Mesenchymal stem cell (in vitro differentiated cells and primary cell): ENCODE measurements at places on chromosomes 11 and 22.

DNA sequence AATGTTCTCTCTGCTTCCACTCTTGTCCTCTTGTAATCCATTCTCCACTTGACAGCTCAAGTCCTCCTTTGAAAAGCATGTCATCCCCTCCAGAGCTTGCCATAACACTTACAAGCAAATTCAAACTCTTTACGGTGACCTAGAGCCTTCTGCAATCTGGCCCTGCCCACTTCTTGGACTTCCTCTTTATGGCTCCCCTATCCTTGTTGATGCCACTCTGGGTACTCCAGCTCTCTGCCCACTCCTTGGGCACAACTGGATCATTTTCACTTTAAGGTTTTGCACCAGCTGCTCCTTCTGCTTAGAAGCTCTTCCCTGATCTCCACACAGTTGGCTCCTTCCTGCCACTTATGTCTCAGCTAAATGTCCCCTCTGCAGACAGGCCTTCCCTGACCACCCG, 217.9 kb downstream of the DSCAML1 start:
- H3K36me3 ChIP-seq, result no peaks in the 10 kb centered on the region
- H3K4me3 ChIP-seq, result no peak overlapping the region
- no peak for DNase-seq
- H3K27ac ChIP-seq, result no peak overlapping the region

DNA sequence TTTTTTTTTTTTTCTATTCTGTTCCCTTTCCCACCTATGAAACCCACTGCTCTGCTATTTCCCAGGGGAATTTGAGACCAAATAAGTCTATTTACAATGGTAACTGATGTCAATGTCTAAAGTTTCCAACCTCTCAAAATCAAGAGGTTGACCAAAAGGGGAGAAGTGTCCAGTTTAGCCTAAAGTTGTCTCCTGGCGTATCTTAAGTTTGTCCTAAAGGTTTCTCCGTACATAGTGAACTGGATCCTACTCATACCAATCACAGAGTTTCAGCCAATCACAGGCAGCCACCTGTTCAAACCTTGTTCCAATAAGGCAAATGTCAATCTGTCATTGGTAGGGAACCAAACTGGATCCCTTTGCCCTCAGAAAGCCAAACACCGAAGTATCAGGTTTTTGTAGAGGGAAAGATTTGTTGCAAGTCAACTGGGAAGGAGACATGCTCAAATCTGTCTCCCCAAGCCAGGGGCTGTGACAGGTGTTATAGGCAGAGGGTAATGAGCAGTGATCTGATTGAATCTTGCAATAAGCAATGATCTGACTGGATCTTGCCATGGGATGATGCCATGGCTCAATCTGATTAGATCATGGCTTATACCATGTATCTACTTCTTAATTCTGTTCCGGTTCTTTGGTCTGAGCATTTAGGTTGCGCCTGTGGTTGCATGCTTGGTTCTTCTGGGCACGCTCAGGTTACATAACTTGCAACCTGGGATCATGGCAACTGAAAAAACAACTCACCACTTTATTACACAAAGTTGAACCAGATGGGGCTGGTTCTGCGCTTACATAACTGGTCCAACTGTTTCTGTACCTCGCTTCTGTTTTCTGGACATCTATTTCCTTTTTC, 1.1 kb upstream of the VPS37C start:
- H3K4me1 ChIP-seq, result peaks cover 6% of the 10 kb centered on the region
- H3K27me3 ChIP-seq, result no peaks in the 10 kb centered on the region
- peaks cover 3% of the 10 kb centered on the region for H3K36me3 ChIP-seq

DNA sequence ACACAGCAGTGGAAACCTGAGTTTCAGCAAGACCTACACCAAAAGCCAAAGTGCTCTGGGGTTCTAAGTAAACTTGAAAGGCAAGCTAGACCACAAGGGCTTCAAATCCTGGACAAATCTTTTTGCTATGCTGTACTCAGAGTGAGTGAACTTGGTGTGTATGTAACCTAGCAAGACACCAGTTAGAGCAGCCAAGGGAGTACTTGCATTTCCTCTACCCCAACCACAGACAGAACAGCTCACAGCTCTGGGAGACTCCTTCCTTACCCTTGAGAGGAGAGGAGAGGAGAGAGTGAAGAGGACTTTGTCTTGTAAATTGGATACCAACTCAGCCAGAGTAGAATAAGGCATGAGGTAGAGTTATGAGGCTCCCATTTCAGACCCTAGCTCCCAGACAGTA, 71.4 kb downstream of the CTSC start:
- H3K4me1 ChIP-seq, result no peaks in the 10 kb centered on the region
- H3K4me3 ChIP-seq, result no peak overlapping the region
- no peak for DNase-seq

GRCh38 chr11:114110952-114111947, 51.7 kb downstream of the ZBTB16 start:
- no peaks in the 10 kb centered on the region for H3K36me3 ChIP-seq
- H3K4me3 ChIP-seq, result no peak overlapping the region
- no peaks in the 10 kb centered on the region for H3K4me1 ChIP-seq
- peaks cover 77% of the 10 kb centered on the region for H3K27me3 ChIP-seq
- DNase-seq, result peak; percentile 21
- no peak overlapping the region for H3K27ac ChIP-seq

- H3K27me3 ChIP-seq, result no peaks in the 10 kb centered on the region
- H3K4me3 ChIP-seq, result no peak overlapping the region
- H3K36me3 ChIP-seq, result peaks cover 89% of the 10 kb centered on the region
These were observed 13.1 kb upstream of the RELT start for GRCh38 chr11:73363147-73363546.

- no peak within 1 kb of the TSS for H3K27ac ChIP-seq
- no peaks in the 10 kb centered on the region for H3K4me1 ChIP-seq
- DNase-seq, result no peak
- no peak within 1 kb of the TSS for H3K4me3 ChIP-seq
- H3K27me3 ChIP-seq, result no peaks in the 10 kb centered on the region
These were observed at the start of gene FOLH1 for GRCh38 chr11:49208006-49208721. Gene FOLH1, minus strand, starts transcription at chr11:49208602. Its CDS starts 193 bp downstream, at chr11:49208409.

GRCh38 chr11:15889363-15890030, 466.8 kb downstream of the SOX6 start:
- H3K4me1 ChIP-seq, result peaks cover 6% of the 10 kb centered on the region
- H3K4me3 ChIP-seq, result no peak overlapping the region
- no peak for DNase-seq
- H3K36me3 ChIP-seq, result no peaks in the 10 kb centered on the region

DNA sequence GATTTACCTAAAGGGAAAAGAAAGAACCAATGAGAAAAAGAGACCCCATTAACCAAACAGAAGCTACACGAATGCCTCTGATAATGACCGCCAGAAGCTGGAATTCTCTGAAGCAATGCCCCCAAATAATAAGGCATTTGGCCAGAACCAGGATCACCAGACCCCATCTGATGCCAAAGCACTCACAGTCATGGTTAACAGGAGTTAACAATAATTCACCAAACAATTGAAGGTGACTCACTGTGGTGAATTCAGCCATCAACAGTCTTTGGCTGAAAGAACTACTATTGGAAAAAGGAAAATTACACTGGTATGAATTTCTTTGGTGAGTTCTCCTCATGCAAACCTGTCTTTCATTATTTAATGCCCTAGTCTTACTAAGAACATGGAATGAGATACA, 21.9 kb upstream of the NFRKB start:
- peaks cover 33% of the 10 kb centered on the region for H3K36me3 ChIP-seq
- DNase-seq, result no peak
- H3K27me3 ChIP-seq, result no peaks in the 10 kb centered on the region

DNA sequence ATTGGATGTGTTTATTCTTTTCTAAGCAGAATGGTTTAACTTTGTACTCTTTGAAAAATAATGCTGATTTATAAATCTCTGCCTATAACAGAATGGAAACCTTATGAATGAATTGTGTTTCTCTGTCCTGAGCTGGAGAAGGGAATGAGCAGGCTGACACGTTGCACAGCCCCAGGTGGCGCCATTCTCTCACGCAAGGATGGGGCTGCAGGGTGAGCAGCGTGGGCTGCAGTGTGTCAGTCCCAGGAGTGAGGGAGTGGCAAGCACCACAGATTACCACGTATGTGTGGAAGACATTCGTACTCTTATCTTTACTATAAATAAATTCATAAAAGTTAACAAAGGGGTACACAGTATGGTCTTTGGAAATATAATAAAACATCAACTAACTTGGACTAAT, 33.4 kb downstream of the FDX1 start:
- H3K27me3 ChIP-seq, result no peaks in the 10 kb centered on the region
- H3K36me3 ChIP-seq, result peaks cover 6% of the 10 kb centered on the region
- no peaks in the 10 kb centered on the region for H3K4me1 ChIP-seq
- H3K4me3 ChIP-seq, result no peak overlapping the region
- H3K27ac ChIP-seq, result no peak overlapping the region
- DNase-seq, result peak; percentile 52

GRCh38 chr11:2355000-2355644, 22.0 kb upstream of the CD81 start:
- peaks cover 2% of the 10 kb centered on the region for H3K4me1 ChIP-seq
- no peak overlapping the region for H3K27ac ChIP-seq
- H3K4me3 ChIP-seq, result no peak overlapping the region
- no peaks in the 10 kb centered on the region for H3K27me3 ChIP-seq
- DNase-seq, result peak; percentile 77

DNA sequence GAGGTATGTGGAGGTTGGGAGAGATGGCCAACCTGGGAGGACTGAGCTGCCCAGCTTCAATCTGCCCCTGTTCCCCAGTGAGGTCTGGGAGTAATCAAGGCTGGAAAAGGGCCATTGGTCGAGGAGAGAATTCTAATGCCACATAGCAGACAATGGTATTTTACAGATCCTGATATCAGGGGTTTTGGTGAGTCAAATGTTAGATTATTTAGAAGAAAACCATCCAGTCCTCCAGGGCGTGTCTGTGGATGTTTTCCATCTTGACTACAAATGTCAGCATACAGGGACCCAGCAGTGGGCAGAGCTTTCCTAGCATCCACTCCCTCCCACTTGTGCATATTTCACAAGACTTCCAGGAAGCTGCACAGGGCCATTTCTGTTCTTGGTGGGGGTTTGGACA, 107.9 kb downstream of the SCN3B start:
- H3K4me1 ChIP-seq, result peaks cover 9% of the 10 kb centered on the region
- H3K4me3 ChIP-seq, result no peak overlapping the region
- H3K27me3 ChIP-seq, result no peaks in the 10 kb centered on the region
- no peak for DNase-seq
- no peak overlapping the region for H3K27ac ChIP-seq

DNA sequence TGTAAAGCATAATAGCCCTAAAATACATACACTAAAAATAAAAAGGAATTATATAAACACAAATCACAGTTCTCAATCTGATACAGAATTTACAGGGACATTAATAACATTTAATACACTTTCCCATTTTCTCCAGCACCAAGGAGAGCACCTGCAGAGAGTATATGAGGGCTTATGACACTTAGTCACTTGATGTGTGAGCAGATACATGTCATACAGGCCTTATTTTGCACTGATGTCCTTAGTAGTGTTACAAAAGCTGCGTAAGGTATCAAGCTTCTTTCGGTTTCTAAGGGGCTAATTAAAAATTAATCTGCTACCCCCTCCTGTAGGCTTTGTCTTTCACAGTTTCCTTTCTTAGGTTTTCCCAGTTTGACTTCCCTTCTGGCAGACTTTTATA, 61.3 kb downstream of the TRIM44 start:
- H3K4me1 ChIP-seq, result peaks cover 2% of the 10 kb centered on the region
- H3K36me3 ChIP-seq, result peaks cover 7% of the 10 kb centered on the region
- peak; percentile 11 for DNase-seq

DNA sequence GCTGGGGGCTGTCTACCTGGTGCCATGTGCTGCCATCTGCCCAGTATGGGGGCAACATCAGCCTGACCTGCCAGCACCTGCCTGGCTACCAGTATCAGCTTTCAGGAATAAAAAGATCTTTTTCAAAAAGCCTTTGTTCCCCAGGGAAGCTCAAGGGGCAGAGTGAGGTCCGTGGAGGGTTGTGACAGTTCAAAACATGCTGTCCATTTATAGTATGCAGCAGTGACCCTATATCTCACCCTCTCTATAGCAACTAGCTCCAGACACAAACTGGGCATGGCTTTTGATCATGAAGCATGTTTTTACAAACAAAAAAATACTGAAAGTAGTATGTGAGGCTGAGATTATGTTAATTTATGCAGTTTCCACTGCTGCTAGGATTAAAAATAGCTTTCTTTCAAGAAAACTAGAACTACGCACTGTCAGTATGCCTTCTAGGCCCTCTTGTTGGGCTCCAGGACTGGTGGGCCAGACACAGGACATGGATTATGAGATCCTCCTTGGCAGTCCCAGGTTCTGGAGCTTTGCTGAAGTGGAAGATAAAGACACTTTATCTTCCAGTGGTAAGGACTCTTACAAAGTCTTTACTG, 23.4 kb downstream of the NAV2 start:
- no peak for DNase-seq
- H3K4me1 ChIP-seq, result no peaks in the 10 kb centered on the region
- no peak overlapping the region for H3K27ac ChIP-seq

GRCh38 chr11:103395612-103396011, 286.4 kb downstream of the DYNC2H1 start:
- peaks cover 14% of the 10 kb centered on the region for H3K36me3 ChIP-seq
- no peak overlapping the region for H3K4me3 ChIP-seq
- no peaks in the 10 kb centered on the region for H3K27me3 ChIP-seq
- H3K4me1 ChIP-seq, result peaks cover 2% of the 10 kb centered on the region
- H3K27ac ChIP-seq, result peak overlapping the region; percentile 85

- H3K27me3 ChIP-seq, result no peaks in the 10 kb centered on the region
- peaks cover under 1% of the 10 kb centered on the region for H3K36me3 ChIP-seq
- H3K27ac ChIP-seq, result no peak overlapping the region
- H3K4me1 ChIP-seq, result peaks cover 7% of the 10 kb centered on the region
- DNase-seq, result no peak
These were observed 37.6 kb downstream of the ZNF195 start for GRCh38 chr11:3341298-3341697.

GRCh38 chr11:69463181-69463994, 18.1 kb upstream of the LINC01488 start:
- H3K27ac ChIP-seq, result no peak overlapping the region
- H3K4me1 ChIP-seq, result no peaks in the 10 kb centered on the region
- H3K4me3 ChIP-seq, result peak overlapping the region; percentile 4
- no peaks in the 10 kb centered on the region for H3K36me3 ChIP-seq

- H3K36me3 ChIP-seq, result no peaks in the 10 kb centered on the region
- H3K4me3 ChIP-seq, result no peak overlapping the region
- no peak overlapping the region for H3K27ac ChIP-seq
- H3K27me3 ChIP-seq, result no peaks in the 10 kb centered on the region
These were observed 542.9 kb downstream of the MN1 start for GRCh38 chr22:27258616-27259172.

DNA sequence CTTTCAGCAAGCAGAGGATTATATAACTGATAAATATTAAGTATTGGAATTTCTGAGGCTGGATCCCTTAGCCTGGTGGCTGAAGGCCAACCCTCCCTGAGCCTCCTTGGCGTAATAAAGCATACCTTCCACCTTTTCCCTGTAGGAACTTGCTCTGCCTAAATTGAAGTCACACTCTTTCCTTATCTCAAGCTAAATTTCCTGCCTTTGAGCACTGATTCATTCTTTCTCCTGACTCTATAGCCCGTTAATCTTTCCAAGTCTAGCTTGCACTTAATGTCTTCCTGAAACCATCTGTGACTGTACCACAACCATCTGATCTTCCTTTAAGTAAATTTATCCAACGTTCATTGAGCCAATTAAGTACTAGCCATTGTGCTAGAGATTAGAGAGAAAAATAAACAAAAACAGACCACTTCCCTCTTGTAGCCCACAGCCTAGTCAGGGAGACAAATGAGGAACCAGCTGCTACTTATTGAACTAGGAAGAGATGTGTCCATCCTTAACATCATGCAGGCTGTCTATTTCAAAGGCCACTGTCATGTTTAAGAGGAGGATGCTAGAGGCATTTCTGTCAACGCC, 62.9 kb downstream of the GRK3 start:
- H3K36me3 ChIP-seq, result no peaks in the 10 kb centered on the region
- no peak overlapping the region for H3K4me3 ChIP-seq
- DNase-seq, result peak; percentile 47
- H3K4me1 ChIP-seq, result no peaks in the 10 kb centered on the region
- H3K27ac ChIP-seq, result no peak overlapping the region
- peaks cover 13% of the 10 kb centered on the region for H3K27me3 ChIP-seq
